GM23248 (cell line): ENCODE measurements at places on chromosomes 11 and 22. TPM values are rescaled to one million over a fixed set of nuclear protein-coding genes. Genes with fewer than 3 reads are reported as not detected.

The CCS gene
- total RNA-seq: 28.0 and 29.5 TPM in 2 replicates

The MEI1 gene
- 2.2 and 3.7 TPM in 2 replicates for total RNA-seq

The NPAS4 gene
- not detected in 2 replicates for total RNA-seq

The SHANK2 gene
- 0.22 and 3.9 TPM in 2 replicates for total RNA-seq

The NRGN gene
- 0.32 TPM in 1 of 2 replicates, not detected in the other for total RNA-seq

The CRYBB2 gene
- not detected in 2 replicates for total RNA-seq

GRCh38 chr11:71562120-71562519 is 3.2 kb upstream of the KRTAP5-10 start:
- peak; percentile 25 for DNase-seq
- H3K27me3 ChIP-seq: no peaks in the 10 kb centered on the region
- no peaks in the 10 kb centered on the region for H3K4me1 ChIP-seq
- no peaks in the 10 kb centered on the region for H3K36me3 ChIP-seq
- no peak overlapping the region for H3K27ac ChIP-seq

GRCh38 chr22:37303821-37304274 is 21.5 kb downstream of the CYTH4 start:
- H3K4me3 ChIP-seq: no peak overlapping the region
- peaks cover 39% of the 10 kb centered on the region for H3K4me1 ChIP-seq
- H3K27ac ChIP-seq: peak overlapping the region; percentile 24; the same call in 1 of the 2 replicates

GRCh38 chr11:81444297-81444696 is 1289.4 kb downstream of the FAM181B start:
- H3K27me3 ChIP-seq: no peaks in the 10 kb centered on the region
- DNase-seq: no peak
- no peaks in the 10 kb centered on the region for H3K36me3 ChIP-seq
- H3K27ac ChIP-seq: no peak overlapping the region
- H3K4me3 ChIP-seq: no peak overlapping the region

DNA sequence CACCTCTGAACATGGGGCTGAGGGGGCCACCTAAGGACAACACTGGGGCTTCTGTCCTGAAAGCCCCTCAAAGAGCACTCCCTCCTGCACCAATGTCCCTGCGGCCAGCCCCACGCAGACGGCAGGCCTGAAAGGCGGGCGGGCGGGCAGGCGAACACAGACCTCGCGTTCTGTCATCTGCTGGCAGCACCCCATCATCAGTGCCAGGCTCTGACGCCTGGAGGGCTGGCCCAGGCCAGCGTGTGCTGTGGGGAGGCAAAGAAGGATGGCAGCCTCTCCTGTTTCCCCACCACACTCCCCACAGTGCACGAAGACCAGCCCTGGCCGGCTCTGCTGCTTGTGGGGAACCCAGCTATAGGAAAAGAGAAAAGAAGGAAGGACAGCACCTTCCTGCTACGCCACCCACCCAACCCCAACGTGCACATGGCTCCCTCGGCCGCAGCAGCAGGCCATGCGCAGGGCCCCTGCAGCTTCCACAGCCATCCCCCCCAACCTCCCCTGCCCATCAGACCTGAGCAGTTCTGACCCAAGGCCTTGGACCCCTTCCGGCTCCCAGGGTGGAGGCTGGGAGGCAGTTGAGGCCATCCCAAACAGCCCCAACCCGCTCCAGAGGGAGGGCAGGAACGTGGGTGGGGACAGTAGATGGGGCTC is 3.5 kb downstream of the SBF1 start:
- no peak overlapping the region for H3K27ac ChIP-seq
- DNase-seq: no peak
- H3K4me1 ChIP-seq: peaks cover 27% of the 10 kb centered on the region
- no peaks in the 10 kb centered on the region for H3K36me3 ChIP-seq
- no peak overlapping the region for H3K4me3 ChIP-seq
- no peaks in the 10 kb centered on the region for H3K27me3 ChIP-seq

GRCh38 chr11:93655581-93656255 is 5.8 kb upstream of the CEP295 start:
- no peaks in the 10 kb centered on the region for H3K4me1 ChIP-seq
- DNase-seq: no peak
- H3K27ac ChIP-seq: no peak overlapping the region
- H3K27me3 ChIP-seq: peaks cover 16% of the 10 kb centered on the region

DNA sequence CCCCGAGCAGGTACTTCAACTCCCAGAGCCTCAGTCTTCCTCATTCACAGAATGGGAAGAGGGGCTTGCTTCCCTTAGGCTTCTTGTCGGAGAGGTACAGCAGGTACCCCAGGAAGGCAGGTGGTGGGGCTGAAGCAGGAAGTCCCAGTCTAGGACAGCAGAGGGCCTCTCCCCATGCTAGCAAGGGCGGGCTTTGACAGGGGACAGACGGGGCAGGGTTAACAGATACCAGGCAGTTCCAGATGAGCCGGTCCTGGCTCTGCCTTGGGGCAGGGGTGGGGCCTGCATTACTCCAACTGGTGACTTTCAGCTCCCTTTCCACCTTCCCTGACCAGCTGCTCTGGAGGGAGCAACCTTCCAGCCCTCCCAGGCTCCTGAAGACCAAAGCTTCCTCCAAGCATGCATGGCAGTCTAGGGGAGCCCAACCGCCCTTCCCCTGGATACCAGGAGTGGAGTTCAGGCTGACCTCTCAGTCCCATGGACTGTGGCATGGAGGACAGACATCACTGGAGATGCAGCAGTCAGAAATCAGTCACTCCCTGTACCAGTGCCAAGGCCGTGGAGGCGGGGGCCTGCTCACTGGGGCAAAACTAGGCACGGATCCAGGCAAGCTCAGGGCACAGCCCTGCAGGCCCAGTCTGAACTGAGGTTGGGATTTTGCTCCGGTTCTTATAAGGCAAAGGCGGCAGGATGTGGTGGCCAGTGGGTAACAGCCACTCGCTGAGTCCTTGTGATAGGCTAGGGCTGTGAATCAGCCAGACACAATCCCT is 60.5 kb downstream of the NAT10 start:
- no peaks in the 10 kb centered on the region for H3K27me3 ChIP-seq
- peak; percentile 35 for DNase-seq
- no peak overlapping the region for H3K4me3 ChIP-seq
- H3K36me3 ChIP-seq: peaks cover 5% of the 10 kb centered on the region; the same call in 1 of the 2 replicates
- H3K27ac ChIP-seq: no peak overlapping the region

DNA sequence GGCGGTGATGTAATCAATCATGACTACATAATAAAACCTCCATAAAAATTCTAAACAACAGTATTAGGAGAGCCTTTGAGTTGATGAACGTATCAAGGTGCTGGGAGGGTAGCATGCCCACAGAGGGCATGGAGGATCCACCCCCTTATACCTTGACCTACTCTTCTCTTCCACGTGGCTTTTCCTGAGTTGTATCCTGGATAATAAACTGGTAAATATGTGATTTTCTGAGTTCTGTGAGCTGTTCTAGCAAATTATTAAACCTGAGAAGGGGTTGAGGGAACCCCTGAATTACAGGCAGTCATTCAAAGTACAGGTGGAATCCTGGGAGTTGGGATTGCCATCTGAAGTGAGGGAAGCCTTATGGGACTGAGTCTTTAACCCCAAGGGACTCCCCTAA is 446.9 kb downstream of the DYNC2H1 start:
- no peak overlapping the region for H3K27ac ChIP-seq
- H3K4me1 ChIP-seq: 0 out of 2 replicates have a peak, but pooled peaks cover 3% of the 10 kb centered on the region
- H3K36me3 ChIP-seq: no peaks in the 10 kb centered on the region
- no peak for DNase-seq
- no peak overlapping the region for H3K4me3 ChIP-seq

DNA sequence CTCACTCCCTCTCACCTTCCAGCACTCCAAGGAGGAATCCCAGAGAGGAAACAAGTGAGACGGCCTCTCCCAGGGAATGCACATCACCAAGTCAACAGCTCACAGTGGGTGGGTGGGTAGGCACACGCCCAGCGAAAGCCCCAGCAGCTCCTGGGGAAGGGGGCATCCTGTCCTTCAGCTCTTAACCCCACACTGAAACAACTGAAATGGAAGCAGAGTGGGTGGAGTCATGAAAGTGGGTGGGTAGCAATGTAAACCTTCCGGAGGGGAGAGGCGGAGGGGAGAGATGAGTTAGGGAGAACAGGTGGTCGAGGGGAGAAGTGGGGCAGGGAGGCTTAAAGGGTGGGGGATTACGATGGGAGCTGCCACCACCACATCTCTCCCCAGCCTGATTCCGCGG is 5.4 kb downstream of the MCHR1 start:
- H3K27ac ChIP-seq: no peak overlapping the region
- no peak overlapping the region for H3K4me3 ChIP-seq
- H3K36me3 ChIP-seq: no peaks in the 10 kb centered on the region

DNA sequence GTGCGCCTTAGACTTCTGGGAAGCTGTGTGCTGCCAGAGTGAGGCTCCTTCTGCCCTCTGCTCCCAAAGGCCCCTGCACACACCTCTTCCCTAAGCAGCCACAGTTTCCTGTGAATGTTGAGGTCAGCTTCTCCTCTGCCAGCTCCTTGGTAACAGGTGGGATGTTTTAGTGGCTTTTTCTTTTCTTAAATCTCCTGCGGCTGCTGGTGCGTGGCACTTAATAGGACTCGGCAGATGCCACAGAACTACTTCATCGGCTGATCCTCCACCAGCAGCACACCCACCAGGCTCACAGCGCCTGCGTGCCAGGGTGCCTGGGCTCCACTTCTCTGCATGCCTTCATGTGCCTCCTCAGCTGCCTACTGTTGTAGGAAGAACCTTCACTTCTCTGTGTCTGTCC is 87.8 kb downstream of the RCN1 start:
- H3K4me3 ChIP-seq: no peak overlapping the region
- no peaks in the 10 kb centered on the region for H3K4me1 ChIP-seq
- H3K36me3 ChIP-seq: no peaks in the 10 kb centered on the region
- peaks cover 51% of the 10 kb centered on the region for H3K27me3 ChIP-seq
- H3K27ac ChIP-seq: no peak overlapping the region

DNA sequence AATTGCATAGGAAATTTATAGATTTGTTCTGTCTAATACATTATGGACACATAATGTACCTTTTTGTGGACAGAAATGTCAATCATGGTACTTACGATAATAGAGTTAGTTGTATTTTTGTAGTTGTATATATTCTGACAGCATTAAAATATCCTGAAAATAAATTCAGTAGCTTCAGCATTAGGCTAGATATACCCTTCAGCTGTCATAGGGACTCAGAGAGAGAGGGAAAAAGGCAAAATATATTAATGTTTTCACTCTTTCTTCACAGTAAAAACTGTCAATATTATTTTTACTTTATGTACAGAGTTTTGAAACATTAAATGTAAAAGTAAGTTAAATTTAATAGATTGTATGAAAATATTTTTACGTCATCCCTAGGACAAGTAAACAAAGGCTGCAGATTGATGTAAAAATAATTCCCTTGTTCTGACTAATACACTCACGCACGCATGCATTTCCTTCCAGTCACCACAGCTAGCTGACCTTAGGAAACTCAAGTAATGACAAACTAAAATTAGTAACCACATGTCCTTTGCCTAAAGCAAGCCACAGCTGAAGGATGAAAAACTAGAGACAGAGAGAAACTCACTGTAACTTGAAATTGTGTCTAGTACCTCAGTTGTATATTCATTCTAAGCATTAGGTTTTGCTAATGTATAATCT is 104.7 kb upstream of the CARD18 start:
- H3K36me3 ChIP-seq: no peaks in the 10 kb centered on the region
- H3K27me3 ChIP-seq: no peaks in the 10 kb centered on the region
- peaks cover 35% of the 10 kb centered on the region for H3K4me1 ChIP-seq
- H3K4me3 ChIP-seq: peak overlapping the region; percentile 34
- peak overlapping the region; percentile 77 for H3K27ac ChIP-seq
- DNase-seq: peak; percentile 93

DNA sequence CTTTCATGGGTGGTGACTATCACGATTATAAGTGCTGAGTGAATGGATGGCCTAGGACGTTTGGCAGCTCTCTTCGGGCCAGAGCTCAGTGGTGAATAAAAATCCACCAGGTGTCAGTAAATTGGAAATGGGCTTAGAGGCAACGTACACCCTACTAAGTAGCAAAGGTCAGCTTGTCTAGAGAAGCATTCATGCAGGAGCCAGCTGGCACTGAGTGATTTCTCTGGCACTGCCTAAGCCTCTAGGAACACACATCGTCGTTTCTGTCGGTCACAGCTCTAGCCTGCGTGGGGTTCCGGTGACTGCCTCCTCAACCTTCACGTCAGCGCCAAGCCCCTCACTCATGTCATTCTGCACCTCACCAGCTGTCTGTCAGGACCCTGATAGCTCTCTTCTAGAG is 192.4 kb upstream of the NTM start:
- H3K4me1 ChIP-seq: no peaks in the 10 kb centered on the region
- no peak overlapping the region for H3K27ac ChIP-seq
- H3K4me3 ChIP-seq: no peak overlapping the region
- H3K36me3 ChIP-seq: no peaks in the 10 kb centered on the region
- peaks cover 46% of the 10 kb centered on the region for H3K27me3 ChIP-seq
- no peak for DNase-seq

- no peaks in the 10 kb centered on the region for H3K27me3 ChIP-seq
- H3K4me3 ChIP-seq: no peak overlapping the region
- H3K36me3 ChIP-seq: no peaks in the 10 kb centered on the region; the same call in 1 of the 2 replicates
- H3K4me1 ChIP-seq: peaks cover 15% of the 10 kb centered on the region; the same call in 1 of the 2 replicates
- DNase-seq: peak; percentile 27
Observed at GRCh38 chr11:29029452-29029851, 921.3 kb downstream of the METTL15 start.

DNA sequence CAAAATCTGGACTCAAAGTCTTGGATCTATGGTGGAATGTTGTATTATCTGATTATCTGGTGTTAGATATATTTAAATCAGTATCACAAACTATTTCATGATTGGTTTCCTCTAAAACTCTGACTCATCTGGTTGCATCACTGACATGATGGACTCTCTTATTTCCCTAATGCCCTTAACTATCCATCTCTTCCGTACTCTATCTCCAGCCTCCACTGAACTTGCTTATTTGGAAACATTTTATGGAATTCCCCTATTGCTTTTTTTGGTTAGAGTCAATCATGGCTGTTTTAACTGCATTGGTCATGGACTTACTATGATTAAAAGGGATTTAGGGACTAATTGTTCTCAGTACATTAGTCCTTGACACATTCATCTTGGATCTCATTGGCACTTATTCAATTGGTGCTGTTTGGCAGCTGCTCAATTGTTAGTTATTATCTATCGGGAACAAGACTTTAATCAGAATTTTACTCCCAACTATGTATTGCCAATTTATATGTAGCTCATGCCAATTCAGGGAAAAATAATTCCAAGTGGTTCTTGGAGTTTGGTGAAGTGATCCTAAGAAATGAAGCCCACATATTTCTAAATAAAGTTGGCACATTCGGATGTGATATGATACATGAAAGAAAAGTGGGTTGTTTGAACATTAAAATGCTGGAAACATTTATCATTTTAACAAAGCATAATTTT is 942.0 kb upstream of the CCDC90B start:
- H3K4me3 ChIP-seq: no peak overlapping the region
- peak; percentile 4 for DNase-seq
- no peak overlapping the region for H3K27ac ChIP-seq
- no peaks in the 10 kb centered on the region for H3K4me1 ChIP-seq

GRCh38 chr11:70025308-70025707 is 52.8 kb upstream of the ANO1 start:
- H3K27ac ChIP-seq: no peak overlapping the region
- no peaks in the 10 kb centered on the region for H3K27me3 ChIP-seq
- H3K36me3 ChIP-seq: no peaks in the 10 kb centered on the region
- peaks cover 1% of the 10 kb centered on the region; the same call in 1 of the 2 replicates for H3K4me1 ChIP-seq
- no peak overlapping the region for H3K4me3 ChIP-seq
